ENCODE measurements at places on chromosomes 4 and X.
A peak's percentile ranks its signal among the peaks of the same experiment; 100 is the strongest.

DNA sequence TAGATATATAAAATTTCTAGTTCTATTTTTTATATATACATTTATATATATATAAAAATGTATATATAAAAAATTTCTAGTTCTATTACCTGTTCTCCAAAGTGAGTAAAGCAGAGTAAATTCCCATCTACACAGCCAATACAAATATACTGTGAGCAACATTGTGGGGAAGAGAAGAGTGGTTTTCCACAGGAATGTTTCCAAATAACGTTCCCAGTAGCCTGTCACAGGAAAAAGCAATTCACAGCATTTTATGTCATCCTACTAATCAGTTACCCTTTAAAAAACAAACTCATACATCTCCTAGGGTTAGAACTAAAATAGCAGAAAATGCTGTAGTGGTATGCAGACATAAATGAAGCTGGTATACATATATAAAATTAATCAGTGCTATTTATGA, 44.5 kb downstream of the AASDH start:
- no peak for DNase-seq

GRCh38 chr4:57109411-57109846, 756 bp downstream of the IGFBP7 start:
- DNase-seq = no peak

GRCh38 chr4:11436673-11437072, 8.0 kb upstream of the HS3ST1 start:
- DNase-seq = no peak

DNA sequence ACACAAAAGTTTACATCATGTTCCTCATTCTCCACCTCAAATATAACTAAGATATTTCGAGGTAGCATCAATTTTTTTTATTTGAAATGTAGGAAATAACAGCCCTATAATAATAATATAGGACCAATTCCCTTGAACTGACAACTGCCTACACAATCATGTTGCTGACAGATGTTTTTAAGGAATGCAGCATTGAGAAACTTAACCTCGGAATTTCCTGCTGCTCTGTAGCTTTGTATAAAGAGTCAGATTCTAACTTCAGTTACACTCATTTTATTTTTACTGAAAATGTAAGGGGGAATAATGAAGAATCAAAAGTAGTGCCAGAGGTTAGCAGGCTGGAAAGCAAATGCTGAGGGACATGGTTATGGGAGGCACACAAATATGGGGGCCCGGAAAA, 235.8 kb downstream of the RBMX2 start:
- no peak for DNase-seq

GRCh38 chr4:38976308-38976707, 55.9 kb downstream of the TMEM156 start:
- DNase-seq = no peak

DNA sequence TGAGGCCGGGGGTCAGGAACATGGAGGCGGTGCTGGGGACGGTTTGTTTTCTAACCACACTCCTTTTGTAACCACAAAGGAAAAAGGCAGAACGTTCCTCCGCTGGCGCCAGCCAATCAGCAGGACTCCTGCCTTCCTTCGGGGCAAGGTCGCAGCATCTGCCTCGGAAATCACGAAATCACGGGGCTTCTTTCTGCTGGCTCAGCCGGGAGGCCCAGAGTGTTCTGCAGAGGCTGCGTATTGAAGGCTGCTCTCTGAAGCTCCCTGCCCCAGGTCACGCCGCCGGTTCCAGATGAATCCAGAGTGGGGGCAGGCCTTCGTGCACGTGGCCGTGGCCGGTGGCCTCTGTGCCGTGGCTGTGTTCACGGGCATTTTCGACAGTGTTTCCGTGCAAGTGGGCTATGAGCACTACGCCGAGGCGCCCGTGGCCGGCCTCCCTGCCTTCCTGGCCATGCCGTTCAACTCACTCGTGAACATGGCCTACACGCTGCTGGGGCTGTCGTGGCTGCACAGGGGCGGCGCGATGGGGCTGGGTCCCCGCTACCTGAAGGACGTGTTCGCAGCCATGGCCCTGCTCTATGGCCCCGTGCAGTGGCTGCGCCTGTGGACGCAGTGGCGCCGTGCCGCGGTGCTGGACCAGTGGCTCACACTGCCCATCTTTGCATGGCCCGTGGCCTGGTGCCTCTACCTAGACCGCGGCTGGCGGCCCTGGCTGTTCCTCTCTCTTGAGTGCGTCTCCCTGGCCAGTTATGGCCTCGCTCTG, 9.4 kb downstream of the TMEM187 start:
- peak; percentile 64 for DNase-seq

- DNase-seq = no peak
These were observed 184.1 kb upstream of the HHIP start for GRCh38 chr4:144461906-144462305.

DNA sequence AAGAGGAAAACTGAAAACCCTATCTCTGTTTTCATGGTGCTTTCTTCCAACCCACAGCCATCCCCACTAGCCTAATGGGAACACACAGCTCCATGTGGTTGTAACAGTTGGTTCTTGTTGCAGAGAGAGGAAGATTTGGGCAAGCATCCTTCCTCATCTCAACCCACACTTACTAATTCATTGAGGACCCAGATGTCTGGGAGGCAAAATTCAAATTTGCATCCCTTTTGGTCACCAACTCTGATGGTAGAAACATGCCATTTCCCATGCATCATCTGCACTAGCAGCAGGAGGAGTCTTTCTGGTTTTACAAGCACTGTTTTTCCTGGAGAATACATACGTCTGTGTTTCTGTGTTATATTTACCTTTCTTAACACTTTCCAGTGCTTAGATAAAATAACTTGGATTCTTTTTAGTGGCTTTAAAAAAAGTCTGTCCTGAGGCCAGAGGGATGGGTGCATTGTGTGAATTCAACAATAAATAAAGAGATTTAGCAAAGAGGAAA, 301.0 kb downstream of the KCTD8 start:
- no peak for DNase-seq

GRCh38 chr4:173556398-173557131, 26.5 kb upstream of the HAND2 start:
- no peak for DNase-seq

GRCh38 chrX:40434947-40435346, 145.8 kb upstream of the ATP6AP2 start:
- no peak for DNase-seq

GRCh38 chr4:55910140-55910539, 38.6 kb upstream of the CEP135 start:
- no peak for DNase-seq

DNA sequence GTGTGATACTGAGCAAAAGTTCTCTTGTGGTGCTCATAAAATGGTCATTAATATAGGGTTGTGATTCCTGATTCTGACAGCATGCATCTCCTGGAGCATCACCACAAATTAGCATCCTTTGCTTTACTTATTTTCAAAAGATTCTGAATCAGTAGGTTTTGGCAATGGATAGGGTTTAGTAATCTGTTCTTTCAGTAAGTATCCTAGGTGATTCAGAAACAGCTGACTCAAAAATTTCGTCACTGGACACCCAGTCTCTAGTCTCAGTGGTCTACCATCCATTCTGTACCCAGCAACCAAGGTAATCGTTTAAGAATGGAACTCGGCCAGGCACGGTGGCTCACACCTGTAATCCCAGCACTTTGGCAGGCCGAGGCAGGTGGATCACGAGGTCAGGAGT, 4.1 kb downstream of the CBLL2 start:
- DNase-seq = no peak

DNA sequence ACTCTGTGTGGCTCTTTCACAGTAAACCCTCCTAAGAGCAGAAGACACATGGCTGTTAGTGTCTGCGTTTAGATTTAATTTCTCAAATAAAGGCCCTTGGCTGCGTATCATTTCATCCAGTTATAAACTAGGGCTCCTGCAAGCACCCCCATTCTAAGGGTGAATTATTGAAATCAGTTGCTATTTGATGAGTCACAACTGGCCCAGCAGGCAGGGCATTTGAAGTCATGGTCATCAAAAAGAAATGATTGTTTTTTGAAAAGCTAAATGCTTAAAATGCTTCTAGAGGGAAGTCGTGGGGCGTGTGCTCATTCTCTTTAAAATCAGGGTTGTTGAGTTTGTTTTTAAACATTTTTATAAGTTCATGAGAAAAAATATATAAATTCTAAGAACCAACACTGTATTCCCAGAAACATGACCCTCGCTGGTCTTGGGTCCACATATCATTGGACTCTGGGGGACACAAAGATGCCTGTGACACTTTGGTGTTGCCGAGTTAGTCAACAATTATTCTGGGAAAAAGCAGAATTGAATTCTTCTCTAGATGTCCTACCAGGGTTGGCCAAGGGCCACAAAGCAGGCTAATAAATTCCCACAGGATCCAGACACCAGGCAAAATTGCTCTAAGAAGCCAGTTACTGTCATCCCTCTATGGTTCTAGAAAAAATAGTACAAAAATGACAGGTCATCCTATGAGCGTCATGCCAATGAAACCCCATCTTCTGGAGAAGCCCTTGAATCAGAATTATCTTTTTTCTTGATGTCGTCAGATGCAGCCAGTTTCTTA, 99.5 kb upstream of the MYOZ2 start:
- no peak for DNase-seq

DNA sequence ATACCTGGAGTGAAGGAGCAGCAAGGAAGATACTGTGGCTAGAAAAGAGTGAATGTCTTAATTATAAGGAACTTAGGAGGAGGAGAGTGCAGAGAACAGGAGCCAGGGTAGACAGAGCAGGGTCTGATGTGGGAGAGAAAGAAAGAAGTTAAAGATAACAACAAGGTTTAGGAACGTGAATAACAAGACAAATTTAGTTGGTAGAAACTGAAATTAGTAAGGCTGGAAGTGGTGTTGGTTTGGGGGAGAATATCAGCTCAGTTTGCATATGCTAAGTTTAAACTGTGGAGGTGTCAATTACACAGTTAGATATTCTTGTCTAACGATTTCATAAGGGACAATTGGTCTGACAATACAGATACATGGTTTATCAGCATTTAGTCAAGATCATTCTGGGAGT, 1123.7 kb upstream of the PABPC4L start:
- no peak for DNase-seq

GRCh38 chrX:107659768-107660167, 31.5 kb downstream of the PRPS1 start:
- DNase-seq = no peak

- DNase-seq = peak; percentile 81
These were observed at the start of gene TIMP1 for GRCh38 chrX:47581731-47582647. Gene TIMP1, plus strand, starts transcription at chrX:47582436. Its CDS starts 980 bp downstream, at chrX:47583416.

DNA sequence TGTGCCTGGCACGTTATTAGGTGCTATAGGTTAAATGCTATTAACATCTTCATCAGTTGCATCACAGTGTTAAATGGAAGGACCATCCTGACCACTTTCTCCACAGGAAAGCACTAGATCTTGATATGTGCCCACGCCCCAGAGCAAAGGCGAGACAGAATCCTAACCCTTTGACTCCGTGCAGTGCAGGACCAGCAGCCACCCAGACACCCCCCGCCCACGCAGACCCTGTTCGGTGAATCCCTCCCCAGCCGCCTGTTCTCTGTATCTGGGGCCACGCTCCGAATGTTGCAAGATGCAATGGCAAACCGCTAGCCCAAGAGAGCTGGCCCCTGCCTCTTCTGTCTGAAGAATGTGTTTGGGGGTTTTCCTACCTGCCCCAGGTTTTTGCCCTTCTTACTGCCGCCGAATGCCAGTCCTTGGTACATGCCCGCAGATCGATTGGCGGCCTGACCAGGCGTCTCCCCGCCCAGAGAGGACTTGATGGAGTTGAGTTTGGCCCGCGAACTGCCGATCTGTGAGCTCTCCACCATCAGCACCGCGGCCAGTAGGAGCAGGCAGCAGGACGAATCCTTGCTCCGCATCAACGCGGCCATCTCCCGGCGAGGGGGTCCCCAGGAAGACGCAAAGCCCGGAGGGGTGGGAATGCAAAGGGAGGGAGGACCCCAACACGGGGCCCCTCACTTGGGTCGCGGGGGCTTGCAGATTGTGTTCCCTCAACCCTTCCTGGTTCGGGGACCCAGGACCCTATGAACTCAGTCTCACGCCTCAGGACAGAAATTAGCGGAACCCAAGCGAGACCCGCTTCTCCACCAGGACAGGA, 906 bp downstream of the DKK2 start:
- DNase-seq = no peak

- DNase-seq = no peak
These were observed 313.2 kb downstream of the PTTG2 start for GRCh38 chr4:38273407-38273806.

DNA sequence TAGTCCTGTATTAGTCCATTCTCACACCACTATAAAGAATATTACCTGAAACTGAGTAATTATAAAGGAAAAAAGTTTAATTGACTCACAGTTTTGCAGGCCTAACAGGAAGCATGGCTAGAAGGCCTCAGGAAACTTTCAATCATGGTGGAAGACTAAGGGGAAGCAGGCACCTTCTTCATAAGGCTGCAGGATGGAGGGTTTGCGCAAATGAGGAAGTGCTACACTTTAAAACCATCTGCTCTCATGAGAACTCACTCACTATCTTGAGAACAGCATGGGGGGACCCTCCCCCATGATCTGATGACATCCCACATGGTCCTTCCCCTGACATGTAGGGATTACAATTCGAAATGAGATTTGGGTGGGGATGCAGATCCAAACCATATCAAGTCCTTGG, 12.1 kb upstream of the MAGEA11 start:
- no peak for DNase-seq

GRCh38 chr4:90240333-90240732, 113.1 kb downstream of the CCSER1 start:
- DNase-seq = no peak

DNA sequence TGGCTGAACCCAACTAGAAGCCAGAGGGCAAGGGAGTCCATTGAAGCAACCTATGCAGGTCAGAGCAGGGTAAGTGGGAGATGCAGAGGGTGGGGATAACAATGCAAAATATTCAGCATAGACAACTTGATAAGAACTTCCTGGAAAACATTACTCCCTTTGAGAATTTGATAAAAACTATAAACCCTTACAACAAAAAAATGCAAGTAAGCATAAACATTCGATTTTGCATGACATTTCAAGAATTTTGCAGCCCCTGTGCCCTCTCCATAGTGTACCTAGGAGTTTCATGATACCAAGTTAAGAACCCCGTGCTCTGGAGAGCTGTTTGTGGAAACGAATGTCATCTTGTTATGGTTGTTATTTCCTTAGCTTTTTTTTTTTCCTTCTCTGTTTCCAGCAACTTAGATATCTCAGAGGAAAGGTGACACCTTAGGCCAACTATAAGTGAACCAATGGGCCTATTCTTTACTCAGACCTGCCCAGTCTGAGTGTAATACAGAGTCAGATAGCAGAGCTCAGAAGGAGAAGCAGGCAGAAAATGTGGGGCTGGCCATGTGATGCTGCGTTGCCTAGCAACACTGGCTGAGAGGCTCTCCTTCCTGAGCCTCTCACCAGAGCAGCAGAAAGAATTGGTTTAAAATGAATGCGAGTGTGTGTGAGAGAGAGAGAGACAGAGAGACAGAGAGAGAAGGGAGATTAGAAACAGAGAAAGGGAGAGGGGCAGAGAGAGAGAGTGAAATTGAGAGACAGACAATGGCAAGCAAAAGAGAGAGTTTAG, 36.7 kb upstream of the GABRQ start:
- DNase-seq = no peak

DNA sequence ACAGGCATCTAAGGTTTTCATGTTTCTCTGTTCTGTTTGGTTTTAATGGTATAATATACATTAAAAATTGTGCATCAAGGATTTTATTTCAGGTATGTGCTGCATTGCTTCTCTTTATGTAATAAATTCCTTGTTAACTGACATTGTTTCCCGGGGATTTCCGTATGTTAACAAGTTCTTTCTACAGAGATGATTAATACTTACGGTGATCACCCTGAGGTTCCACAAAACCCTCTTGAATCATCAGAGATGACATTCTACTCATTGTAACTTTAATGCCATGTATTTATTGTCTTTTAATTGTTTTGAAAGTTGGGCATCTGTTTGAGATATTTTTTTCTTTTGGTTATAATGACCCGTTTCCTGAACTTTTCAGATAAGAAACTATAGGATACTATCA, 37.5 kb downstream of the ARHGAP10 start:
- DNase-seq = no peak

GRCh38 chrX:101999644-102000539, 68.1 kb upstream of the ZMAT1 start:
- DNase-seq = no peak

Data from CD8-positive, alpha-beta T cell (primary cell).